ENCODE measurements at places on chromosomes 12 and 14.
A peak's percentile ranks its signal among the peaks of the same experiment; 100 is the strongest.

DNA sequence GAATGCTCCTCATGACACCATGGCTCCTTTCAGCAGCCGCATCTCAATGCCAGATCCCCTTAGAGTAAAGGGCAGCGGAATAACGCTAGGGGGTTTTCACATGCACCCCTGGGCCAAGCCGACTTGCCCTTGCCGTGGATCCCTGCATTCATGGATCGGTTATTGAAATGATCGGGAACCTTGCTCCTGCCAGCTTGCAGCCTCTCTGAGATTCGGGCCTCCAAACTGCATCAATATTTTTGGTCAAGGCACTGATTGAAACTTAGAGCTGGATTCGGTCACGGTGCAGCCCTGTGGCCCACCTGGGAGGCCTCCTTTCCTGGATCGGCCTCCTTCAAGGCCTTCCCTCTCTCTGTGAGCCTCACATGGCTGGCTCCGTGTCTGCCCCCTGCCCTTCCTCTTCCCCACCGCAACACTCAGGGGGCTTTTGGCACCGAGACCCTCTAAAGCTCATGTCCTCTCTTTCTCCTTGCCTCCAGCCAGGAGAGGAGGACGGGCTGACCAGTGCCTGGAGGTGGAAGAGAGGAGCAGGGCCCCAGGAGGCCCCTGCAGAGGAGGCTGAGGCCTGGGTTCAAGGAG is 1.8 kb downstream of the PTPN6 start:
- DNase-seq: no peak

- DNase-seq: no peak
These were observed 314.3 kb downstream of the C12orf75 start for GRCh38 chr12:105644770-105645169.

- no peak for DNase-seq
These were observed 433 bp downstream of the COX16 start for GRCh38 chr14:70359076-70359424.

DNA sequence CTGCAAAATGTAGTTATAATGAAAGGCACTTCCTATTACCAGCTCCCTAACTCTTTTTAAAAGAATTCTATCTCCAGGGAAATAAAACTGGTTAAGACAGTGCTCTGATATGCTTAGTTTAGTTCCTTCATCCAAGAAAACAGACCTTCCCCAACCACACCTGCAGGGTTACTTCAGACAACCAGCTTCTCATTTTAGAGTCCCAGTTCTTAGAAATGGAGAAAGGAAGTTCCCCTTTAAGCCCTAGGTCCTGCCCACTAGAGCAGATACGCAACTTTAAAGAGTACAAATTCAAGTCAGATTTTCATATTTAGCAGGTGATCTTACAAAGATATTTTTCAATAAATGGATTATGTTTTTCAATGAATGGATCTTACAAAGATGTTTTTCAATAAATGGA is 4.4 kb upstream of the WSB2 start:
- no peak for DNase-seq

GRCh38 chr14:58276208-58276607 is 22.1 kb upstream of the ARID4A start:
- DNase-seq: no peak

DNA sequence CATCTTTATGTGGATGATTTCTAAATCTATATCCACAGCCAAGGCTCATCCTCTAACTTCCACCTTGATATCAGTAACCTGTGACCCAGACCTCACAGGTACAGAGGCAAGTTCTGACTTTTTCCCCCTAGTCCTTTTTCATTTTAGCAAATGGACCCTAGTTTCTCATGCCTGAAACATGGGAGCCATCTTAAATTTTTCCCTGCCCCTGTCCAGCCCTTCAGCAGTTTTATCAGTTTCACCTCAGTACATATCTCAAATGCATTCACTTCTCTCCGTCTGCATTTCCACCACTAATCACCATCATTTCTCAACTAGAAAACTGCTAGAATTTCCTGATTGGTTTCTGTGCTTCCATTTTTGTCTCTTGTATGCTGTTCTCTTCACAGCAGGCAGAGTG is 79.3 kb downstream of the DIP2B start:
- DNase-seq: no peak

DNA sequence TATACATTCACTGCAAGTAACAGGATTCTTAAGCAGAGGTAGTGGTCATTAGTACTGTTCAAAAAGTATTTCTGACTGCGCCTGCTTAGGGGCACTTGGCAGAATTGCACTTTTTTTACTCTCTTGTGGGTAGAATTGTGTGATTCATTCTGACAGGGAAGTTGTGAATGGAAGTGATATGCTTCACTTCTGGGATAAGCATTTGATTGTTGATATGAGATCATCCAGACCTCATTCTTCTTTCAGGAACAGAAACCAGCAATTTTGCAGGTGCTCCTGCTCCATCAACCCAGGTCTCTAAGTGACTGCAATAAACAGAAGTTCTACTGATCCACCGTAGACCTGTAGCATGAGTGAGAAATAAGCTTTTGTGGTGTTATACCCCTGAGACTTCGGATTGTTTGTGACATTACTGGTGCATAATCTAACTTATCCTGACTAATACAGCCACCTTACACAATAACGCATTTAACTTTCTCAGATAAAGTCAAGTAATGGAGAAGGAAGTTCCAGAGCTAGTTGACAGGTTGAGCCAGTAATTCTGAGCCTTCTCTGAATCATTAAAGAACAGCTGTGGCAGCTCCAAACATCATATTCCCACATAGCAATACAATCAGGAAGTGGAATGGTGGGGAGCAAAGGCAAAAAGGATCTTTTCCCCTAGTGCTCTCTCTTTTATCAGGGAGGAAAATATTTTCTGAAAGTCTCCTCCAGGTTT is 387.9 kb downstream of the SYT1 start:
- peak; percentile 63 for DNase-seq

GRCh38 chr12:99521664-99522063 is 125.9 kb upstream of the GARIN6 start:
- DNase-seq: no peak

DNA sequence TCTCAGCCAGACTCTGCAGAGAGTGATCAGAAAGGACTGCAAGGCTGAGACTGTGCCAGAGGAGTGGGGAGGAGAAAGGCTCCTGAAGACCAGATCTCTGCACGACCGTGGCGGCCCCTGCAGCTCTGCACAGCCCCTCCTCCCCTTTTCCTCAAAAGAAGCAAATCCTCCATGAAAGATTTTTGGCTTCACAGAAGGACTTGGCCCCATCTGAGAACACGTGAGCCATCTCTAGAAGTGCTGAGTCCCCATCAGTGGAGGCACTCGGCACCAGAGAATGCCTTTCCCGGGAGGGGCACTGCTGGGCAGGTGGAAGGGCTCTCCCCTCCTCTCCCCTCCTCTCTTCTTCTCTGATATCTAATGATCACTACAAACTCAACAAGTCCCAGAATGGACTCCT is 6.8 kb downstream of the FIGNL2 start:
- DNase-seq: no peak

GRCh38 chr12:117518594-117519270 is 157.3 kb upstream of the NOS1 start:
- DNase-seq: no peak

GRCh38 chr12:7369274-7369729 is 65.4 kb downstream of the ACSM4 start:
- DNase-seq: peak; percentile 80

DNA sequence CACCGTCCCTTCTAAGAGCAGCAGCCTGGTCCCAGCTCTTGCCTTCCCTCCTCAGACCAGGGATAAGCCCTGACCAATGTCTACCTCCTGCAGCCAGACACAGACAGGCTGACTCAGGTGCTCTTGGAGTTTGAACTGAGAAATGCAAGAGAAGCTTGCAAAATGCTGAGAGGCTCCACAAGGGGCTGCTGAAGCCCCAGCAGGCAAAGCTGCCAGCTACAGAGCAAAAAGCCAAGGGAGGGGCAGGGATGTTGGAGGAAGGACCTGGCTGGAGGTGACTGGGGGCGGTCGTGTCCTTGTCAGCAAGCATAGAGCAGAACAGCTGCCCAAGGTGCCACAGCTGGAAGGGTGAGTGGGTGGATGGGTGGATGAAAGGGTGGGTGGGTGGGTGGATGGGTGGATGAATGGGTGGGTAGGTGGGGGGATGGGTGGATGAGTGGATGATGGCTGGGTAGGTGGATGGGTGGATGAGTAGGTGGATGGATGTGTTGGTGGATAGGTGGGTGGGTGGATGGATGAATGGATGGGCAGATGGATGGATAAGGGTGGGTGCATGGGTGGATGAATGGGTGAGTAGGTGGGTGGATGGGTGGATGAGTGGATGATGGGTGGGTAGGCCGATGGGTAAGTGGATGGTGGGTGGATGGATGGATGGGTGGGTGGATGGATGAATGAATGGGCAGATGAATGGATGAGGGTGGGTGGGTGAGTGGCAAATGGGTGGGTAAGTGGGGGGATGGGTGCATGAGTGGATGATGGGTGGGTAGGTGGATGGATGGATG is 4.0 kb upstream of the INF2 start:
- peak; percentile 48 for DNase-seq

DNA sequence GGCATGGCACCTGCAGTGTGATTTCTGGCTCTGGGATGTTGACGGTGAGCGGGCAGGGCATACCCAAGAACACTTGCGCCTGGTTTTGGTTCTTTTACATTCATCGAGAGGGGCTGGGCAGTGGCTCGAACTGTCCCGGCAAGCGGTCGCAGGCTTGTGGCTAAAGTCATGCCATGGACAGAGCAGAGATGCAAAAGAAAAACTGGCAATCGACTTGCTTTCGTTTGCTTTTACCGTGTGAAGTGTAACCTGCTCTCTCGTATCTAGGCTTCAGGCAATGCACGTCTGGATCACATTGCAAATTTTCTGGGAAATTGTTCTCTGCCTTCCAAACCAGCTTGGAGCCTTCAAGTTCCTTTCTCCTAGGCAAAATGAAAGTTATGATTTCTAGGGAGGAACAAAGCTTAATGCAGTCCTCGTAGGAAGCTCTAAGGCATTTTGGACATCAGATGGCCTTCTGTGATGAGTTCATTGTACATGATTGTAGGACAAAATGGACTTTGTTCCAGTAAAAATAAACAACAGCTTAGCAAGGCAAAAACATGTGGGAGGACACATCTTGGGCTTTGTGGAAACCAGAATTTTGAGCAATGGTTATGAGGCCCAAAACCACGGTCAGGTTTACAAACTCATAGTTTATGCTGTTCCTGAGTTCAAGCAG is 18.3 kb downstream of the ADGRD1 start:
- no peak for DNase-seq

All from ELR (cell line).